Stimulated activated CD8-positive, alpha-beta memory T cell treated with anti-CD3 and anti-CD28 coated beads, Interleukin-2, amount 100 ng/mL, for 48 hours (primary cell): ENCODE measurements at places on chromosomes 3 and 15.
A peak's percentile ranks its signal among the peaks of the same experiment; 100 is the strongest.

GRCh38 chr3:185825639-185826481 is 1.0 kb upstream of the IGF2BP2 start:
- DNase-seq = peak; percentile 27

DNA sequence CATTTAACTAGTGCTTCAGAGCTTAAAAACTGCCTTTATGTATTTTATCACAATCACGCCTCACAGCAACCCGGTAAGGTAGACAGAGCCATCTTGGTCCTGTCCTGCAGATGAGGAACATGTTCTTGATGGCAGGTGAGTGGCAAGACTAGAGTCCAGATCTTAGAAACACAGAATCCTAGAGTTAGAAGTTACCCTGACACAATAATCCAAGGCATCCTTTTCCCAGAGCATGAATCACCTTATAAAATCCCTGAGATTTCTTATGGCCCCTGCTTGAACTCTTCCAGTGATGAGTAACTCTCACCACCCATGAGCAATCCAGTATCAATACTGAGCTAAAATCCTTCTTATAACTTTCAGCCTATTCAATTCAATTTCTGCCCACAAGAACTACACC is 16.9 kb downstream of the POPDC2 start:
- no peak for DNase-seq

- DNase-seq = no peak
These were observed 17.1 kb upstream of the HEG1 start for GRCh38 chr3:125072749-125073389.

DNA sequence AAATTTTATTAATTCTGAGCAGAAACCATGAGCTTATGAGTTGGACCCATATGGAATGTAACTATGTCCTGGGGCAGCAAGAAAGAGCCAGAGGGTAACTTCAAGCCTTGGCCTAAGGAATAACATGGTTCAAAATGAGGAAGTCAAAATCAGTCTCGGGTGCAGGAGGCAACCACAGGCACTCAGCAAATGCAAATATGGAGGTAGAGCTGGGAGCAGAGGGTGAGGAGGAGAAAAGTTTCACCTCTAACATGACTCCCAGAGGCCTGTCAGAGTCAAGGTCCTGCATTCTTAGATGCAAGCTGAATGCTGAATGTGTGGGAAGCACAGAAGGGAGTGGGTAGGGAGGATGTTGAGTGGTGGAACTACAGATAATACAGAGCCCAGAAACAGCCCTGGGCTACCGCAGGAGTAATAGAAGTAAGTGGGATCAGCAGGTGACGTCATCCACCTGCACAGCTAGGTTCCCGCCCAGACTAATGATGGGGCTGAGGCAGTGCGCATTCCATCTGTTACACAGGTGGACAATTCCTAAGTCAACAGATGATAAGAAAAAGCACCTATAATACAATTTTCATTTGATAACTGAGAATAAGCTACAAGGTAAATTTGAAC is 279.8 kb upstream of the ARRDC4 start:
- no peak for DNase-seq

DNA sequence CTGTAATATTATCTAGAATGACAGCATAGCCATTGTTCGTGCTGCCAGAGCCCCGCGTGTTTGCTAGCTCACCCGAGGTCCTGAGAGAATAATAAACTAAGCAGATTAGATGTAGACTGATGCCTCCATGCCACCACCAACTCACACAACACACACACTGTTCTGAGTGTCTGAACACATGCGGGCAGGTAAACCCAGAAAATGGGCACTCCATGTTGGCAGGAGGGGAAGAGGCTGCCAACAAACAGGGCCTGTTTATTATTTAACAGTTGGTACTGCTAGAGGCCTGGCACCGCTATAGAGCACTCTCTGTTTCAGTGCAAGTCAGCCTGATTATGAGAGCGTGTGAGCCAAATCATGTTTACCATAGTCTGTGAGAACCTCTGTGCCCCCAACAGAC is 299.0 kb downstream of the ZBTB20 start:
- no peak for DNase-seq

- DNase-seq = no peak
These were observed 391.8 kb downstream of the ZPLD1 start for GRCh38 chr3:102826636-102827035.

- DNase-seq = peak; percentile 27
These were observed 51.8 kb downstream of the CYP11A1 start for GRCh38 chr15:74315626-74316025.

GRCh38 chr3:14401692-14402303 is 608 bp upstream of the SLC6A6 start:
- DNase-seq = no peak

DNA sequence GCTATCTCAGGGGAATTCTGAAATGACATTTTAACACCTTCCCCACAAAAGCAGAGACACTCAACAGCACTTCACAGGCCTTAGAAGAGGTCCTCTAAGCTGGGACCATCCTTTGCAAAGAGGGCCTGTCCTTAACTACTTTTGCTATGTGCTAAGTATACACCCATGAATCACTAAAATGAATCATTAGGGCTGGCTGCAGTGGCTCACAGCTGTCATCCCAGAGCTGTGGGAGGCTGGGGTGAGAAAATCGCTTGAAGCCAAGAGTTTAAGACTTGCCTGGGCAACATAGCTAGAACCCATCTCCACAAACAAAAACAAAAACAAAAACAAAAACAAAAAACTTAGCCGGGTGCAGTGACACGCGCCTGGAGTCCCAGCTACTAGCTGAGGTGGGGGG is 53.9 kb upstream of the MELTF start:
- DNase-seq = peak; percentile 11

- DNase-seq = no peak
These were observed 4.7 kb upstream of the TBC1D2B start for GRCh38 chr15:78082106-78082742.

DNA sequence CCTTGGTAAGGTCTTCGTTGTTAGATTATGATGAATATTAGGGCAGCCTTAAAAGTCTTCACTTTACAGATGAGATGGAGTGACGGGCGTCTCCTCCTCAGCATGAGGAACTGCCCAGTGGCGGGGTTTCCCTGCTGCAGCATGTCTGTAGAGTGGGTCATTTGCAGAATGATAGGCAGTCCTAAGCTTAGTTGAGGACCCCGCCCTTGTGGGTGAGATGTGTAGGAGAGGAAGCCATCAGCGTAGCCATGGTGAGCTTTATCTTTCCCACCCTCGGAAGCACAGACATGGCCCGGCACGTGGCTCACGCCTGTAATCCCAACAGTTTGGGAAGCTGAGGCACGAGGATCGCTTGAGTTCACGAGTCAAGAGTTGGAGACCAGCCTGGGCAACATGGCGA is 877 bp downstream of the NIT2 start:
- peak; percentile 3 for DNase-seq

- DNase-seq = no peak
These were observed 12.4 kb downstream of the AMIGO3 start for GRCh38 chr3:49707113-49707480.

DNA sequence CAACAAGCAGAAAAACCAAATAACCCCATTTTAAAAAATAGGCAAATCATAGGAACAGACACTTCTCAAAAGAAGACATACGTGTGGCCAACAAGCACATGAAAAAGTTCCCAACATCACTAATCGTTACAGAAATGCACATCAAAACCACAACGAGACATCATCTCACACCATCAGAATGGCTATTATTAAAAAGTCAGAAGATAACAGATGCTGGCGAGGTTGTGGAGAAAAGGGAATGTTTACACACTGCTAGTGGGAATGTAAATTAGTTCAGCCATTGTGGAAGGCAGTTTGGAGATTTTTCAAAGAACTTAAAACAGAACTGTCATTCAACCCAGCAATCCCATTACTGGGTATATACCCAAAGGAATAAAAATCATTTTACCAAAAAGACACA is 60.7 kb downstream of the ABI3BP start:
- DNase-seq = no peak

- no peak for DNase-seq
These were observed 18.9 kb upstream of the LRRK1 start for GRCh38 chr15:100900136-100900794.

- DNase-seq = no peak
These were observed 806.5 kb downstream of the OTOL1 start for GRCh38 chr3:162302983-162303624.

DNA sequence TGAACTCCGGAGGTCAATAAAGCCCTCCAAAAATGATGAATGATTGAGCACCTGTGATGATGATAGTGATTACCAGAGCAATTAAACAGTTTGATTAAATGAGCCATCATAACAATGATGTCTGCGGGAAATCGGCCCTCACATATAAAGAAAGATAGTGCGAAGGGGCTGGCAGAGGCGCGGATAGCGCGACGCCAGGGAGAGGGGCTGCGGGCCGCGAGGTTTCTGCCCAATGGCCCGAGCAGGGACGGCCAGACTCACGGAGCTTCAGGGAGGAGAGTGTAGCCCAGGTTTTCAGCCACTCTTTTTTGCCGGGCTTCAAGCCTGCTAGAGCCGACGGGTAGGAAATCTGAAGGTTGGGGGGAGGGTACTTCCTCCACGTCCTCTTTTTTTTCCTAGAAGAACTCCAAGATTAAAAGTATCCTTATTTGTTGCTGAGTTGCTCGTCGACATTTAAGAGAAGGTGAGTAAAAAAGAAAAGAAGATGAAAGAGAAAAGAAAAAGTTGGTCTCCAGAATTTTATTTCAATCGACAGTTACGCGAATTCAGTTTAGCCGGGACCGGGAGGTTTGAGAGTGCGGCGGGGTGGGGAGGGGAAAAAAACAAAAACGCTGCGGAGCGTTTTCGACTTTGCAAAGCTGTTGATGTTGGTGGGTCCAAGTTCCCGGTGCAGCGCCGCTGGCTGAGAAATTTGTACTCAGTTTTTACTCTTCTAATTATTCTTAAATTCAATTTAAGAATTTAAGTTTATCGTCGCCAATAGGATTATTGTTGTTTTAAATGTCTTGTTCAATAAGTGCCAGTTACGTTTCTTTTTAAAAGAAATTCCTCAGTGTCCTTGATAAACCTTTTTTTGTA is 2.2 kb upstream of the MEIS2 start:
- DNase-seq = no peak

DNA sequence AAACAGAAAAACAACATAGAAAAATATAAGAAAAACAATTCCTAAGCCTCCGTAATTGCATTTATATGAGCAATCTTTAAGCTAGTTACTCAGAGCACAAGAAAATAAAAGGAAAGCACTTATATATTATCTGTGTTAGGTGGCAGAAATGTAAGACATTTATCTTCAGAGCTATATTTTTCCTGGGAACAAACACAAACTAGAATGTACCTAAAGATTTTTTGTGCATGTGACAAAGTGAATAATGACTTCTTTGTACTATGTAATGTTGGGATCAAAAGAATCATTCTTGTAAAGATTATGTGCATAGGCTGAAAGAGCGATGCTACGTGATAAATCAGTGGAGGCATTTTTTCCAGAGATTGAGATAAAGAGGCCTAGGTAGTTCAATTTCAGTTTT is 111.3 kb upstream of the GMNC start:
- no peak for DNase-seq

- no peak for DNase-seq
These were observed 107.4 kb downstream of the GREM1 start for GRCh38 chr15:32825219-32825618.

DNA sequence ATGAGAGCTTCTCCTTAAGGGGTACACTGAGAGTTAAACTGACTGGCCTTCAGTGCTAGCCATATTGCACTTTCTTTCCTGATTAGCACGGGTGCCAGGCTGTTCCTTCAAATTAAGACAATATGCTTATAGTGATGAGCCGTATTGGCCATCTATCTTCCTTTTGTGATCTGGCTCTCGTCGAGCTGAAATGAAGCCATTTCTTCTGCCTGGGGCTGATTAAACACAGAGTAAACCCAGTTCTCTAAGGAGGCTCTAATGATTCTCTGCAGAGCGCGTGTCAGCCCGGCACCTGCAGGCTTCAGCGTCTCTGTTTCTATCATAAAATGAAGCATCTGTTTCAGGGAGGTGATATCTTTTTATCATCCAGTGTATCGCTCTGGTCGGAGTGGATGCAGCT is 107.5 kb upstream of the NR2F2 start:
- DNase-seq = no peak

DNA sequence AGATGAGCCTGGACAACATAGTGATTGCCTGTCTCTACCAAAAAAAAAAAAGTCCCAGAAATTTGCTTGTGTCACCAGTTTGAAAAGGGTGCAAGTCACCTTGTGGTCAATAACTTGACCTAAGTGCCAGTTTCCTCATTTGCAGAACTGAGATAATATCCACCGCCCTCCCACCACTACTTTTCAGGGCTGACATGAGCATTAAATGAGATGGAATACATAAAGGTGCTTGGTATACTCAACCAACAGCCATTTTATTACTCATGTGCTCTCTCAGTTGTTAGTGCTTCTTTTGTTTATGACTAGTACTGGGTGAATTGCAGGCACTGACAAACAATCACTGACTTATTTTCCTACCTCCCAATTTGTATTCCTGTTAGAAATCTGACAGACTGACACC is 340.5 kb upstream of the SATB1 start:
- no peak for DNase-seq

GRCh38 chr3:64063207-64063982 is 40.1 kb upstream of the PSMD6 start:
- DNase-seq = no peak

GRCh38 chr3:186640929-186641328 is 730 bp downstream of the FETUB start:
- no peak for DNase-seq

- no peak for DNase-seq
These were observed 109.9 kb downstream of the MYRIP start for GRCh38 chr3:39919281-39919680.

DNA sequence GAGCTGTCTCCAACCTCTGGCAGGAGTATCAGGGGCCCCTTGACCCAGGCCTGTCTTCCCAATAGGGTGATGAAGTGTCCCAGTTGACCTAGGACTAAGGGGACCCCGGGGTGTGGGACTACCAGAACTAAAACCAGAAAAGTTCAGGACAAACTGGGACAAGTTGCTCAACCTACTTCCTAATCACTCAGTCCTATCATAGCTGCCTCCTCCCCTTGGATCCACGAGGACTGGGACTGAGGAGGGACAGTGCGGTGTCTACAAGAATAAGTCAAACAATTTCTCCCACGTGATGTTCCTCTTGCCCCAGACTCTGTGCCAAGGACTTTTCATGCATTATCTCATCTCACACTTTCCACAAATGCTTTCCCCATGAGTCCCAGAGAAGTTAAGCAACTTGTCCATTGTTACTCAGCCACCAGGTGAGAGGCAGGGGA is 49.4 kb upstream of the SLCO2A1 start:
- DNase-seq = no peak

DNA sequence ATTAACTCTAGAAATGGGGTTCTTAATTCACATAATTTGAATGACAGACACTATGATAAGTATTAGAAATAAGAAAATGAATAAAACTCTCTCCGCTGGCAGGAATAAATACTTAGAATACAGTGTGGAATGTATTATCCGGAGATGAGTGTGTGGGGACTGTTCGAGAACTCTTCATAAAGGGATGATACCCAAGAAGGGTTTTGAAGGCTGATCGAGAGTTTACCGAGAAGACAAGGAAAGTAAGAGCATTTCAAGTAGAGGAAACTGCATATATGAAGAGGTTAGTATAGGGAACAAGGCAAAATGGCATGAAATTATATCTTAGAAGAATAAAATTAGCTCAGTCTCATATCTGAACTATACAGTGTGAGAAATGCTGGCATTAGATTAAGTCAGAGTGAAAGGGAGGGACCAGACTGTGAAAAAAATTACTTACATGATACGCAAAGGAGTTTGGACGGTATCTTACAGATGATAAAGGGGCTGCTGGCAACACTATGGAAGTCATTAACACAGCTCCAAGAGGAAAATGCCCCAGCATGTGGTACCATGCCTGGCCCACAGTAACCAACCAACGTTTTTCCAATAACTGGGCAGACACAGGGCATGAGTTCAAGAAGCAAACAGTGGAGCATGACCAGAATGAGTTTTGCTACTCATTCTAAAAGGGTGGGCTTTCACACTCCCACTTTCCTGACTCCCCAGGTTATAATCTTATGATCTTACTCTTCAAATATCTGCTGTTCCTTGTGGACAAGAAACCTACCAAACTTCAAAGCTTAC is 6.5 kb downstream of the DCBLD2 start:
- DNase-seq = no peak
